Stimulated activated CD4-positive, alpha-beta T cell treated with anti-CD3 and anti-CD28 coated beads, Interleukin-15, amount 100 ng/mL, for 1 hour (primary cell): ENCODE measurements at places on chromosomes 1 and 21.

- DNase-seq: no peak
Observed at GRCh38 chr1:41813226-41813625, 105.5 kb downstream of the HIVEP3 start.

DNA sequence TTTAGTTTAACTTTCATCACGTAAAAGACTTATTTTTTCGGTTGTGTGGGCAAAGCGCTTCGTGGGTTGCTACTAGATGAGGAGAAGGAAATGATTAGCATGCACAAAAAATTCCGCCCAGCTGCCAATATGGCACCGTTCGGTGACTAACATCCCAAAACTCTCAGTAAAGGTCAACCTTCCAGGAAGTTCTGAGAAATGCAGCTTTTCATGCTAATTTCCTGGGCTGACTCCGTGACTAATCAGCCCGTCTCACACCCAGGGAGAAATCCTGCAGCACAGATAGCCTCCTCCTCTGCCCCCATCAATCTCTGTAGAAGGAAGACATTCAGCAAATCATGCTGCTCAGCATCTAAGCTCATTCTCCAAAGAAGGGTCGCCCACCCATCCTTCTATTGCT, 34.1 kb downstream of the TMCO4 start:
- DNase-seq: no peak

DNA sequence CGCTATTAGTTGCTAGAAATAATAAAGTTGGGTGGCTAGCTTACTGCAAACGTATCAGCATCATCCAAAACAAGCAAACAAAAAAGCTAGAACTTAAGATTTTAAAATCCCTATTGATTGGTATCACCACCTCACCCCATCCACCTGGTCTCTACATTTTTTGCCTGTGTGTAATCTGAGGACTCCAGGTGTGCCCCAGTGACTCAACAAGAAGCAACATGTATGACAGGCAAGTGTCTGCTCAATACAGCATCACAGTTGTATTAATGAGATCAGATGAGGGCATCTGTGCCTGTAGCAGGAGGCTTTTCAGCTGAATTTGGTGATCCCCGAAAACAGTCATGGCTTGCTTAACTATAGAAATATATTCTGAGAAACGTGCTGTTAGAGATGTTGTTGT, 14.6 kb upstream of the PAPPA2 start:
- no peak for DNase-seq

DNA sequence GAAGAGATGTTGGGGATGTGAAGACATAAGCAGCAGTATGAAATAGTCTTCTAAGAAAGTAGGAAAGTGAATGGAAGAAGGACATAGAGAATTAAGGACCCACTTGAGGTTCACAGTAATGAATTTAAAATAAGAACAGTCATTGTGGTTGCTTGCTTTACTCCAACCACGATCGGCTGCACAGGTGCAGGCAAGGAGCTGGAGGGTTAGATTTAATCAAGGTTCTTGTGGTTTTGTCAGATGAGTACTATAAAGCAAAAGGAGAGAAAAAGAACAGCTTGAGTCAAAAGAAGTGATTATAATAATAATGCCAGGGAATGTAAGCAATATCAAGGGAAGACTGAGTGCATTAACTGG, 46.1 kb upstream of the RBM34 start:
- DNase-seq: no peak

DNA sequence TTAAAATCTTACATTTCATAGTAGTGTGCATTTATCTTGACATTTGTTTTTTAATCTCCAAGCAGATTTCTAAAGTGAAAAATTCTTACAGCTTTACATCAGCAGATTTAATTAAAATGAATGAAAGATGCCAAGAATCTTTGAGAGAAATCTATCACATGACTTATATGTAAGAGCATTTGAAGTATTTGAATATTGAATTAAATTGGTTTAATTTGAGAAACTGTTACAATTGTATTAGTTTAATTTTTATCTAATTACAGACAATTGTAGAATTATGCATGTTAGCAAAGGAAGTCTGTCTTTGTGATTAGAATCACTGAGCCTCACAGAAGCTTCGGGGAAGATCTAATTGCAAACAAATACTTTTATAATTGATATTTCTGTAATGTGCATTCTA, 52.2 kb downstream of the ASB17 start:
- no peak for DNase-seq

GRCh38 chr1:201108614-201109013, 3.6 kb downstream of the CACNA1S start:
- no peak for DNase-seq

DNA sequence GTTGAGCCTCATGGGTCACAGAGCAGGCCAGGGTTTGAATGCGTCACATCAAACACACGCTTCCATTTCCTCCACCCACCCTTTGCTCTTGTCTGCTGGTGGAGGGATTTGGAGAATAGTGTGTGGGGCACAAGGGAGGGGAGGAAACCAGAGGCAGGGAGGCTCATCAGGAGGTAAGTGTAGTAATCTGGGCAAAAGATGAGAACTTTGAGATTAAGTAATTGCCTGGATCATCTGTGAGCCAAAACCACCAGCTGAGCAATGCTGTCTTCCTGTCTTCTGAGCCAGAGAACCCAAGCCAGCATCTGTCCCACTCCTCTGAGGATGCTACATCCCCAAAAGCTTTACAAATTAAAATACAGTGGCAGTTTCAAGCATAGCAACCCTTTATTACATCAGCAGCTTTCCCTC, 45.2 kb downstream of the C8B start:
- DNase-seq: no peak

- DNase-seq: no peak
Observed at GRCh38 chr1:47478090-47478489, 40.2 kb downstream of the FOXD2 start.

- no peak for DNase-seq
Observed at GRCh38 chr1:205775717-205776056, 405 bp upstream of the RAB29 start.

DNA sequence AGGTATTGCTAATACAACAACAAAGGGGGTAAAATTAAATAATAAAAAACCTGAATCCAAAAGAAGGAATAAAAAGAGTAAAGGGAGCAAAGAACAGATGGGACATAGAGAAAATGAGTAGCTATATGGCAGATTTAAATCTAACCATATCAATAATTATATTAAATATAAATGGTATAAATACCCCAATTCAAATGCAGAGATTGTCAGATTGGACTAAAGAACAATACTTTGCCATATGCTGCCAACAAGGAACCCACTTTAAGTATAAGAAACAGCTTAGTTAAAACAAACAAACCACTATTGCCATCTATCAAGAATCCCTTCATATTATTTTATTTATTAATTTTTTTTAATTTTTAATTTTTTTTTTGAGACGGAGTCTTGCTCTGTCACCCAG, 86.8 kb downstream of the MT1HL1 start:
- DNase-seq: no peak

DNA sequence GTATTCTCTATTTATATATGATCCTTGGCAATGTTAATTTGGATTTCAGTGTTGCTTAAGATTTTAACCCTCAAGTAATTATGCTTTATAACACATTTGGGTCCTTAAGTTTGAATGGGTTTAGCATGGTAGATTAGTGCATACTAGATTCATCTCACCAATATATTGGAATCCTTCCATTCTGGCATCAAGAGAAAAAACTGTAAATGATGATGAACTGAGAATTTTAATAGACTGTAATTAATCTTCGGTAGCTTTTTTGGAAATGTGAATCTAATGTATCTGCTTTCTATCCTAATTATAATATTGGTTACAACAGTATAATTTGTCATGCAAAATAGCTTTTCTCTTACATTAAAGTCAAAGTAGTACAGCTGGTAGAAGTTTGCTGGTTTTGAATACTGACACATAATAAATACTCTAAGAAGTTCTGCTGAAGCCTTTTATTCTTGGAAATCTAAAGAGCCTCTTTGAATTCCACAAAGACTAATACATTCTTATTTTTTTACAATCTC, 279.8 kb downstream of the AMY1C start:
- no peak for DNase-seq

GRCh38 chr1:82778612-82779011, 977.9 kb downstream of the ADGRL2 start:
- no peak for DNase-seq

- no peak for DNase-seq
Observed at GRCh38 chr1:36497207-36497606, 14.5 kb upstream of the CSF3R start.

GRCh38 chr1:198174297-198174696, 17.5 kb downstream of the NEK7 start:
- DNase-seq: no peak

DNA sequence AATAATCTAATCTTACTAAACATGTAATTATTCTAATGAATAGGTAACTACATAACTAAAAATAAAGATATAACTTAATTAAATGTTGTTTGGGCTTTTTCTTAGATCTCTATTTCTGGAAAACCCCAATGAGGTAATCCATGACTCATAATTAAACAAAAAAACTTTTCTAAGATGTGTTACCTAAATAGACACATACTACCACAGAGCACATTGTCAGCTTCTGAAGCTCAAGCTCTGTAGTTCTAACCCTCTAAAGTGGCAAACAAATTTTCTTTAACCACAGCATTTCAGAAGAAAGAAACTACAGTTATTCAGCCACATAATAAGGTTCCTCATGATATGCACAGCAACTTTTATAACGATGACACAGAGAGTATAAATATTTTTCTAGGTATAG, 4.2 kb downstream of the OR6K3 start:
- DNase-seq: no peak

GRCh38 chr1:168601051-168601450, 24.6 kb downstream of the XCL1 start:
- DNase-seq: no peak

- no peak for DNase-seq
Observed at GRCh38 chr1:71577451-71578131, 496.8 kb upstream of the ZRANB2 start.

DNA sequence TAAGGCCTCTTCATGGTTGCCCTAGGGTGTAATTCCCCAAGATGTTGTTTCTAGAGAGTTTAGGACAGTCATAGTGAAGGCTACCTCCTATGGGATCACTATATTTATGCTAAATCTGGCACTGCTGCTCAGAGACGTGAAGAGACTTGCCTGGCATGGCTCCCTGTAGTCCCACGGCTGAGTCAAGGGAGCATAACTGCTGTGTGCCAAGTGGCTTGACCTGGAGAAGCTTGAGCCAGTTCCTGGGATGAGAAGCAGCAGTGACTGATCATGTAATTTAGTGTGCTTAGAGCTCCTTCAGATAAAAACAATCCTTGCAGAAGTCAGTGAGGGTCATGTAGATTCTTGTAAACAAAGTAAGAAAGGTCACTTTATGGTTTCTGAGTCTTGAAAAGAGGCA, 68.9 kb upstream of the TSPAN2 start:
- no peak for DNase-seq

DNA sequence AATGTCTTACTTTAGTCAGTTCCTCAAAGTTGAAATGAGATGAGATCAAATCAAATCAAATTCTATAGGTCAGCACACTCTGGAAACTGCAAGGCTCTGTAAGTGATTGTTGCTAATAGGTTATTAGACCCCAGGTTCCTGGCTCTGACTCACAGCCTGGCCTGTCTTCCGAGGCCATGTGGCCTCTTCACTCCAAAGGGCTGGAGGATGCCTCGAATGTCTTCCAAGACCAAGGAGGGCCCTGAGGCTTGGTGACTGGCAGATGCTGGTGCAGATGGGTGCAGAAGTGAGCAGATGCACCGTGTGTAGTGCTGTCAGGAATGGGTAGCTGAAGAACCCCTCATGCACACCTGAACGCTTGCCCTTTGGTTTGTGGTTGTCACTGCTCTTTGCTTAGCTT, 113.4 kb downstream of the MAB21L3 start:
- no peak for DNase-seq

DNA sequence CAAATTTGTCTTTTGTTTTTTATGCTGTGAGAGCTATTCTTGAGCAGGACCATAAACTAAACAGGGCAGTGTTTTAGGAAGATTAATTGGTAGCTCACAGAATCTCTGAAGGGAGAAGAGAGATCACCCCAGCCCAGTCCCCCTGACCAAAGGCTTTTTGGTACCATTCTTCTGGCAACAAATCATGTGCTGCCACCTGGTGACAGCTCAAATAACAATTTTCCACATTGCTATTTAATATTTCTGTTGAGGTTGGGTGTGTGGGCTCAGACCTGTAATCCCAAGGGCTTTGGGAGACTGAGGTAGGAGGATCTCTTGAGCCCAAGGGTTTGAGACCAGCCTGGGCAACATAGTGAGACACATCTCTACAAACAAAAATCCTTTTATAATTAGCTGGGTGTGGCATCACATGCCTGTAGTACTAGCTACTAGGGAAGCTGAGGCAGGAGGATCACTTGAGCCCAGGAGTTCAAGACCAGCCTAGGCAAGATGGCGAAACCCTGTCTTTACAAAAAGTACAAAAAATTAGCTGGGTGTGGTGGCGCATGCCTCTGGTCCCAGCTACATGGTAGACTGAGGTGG, 2.2 kb upstream of the TESK2 start:
- DNase-seq: peak; percentile 11

DNA sequence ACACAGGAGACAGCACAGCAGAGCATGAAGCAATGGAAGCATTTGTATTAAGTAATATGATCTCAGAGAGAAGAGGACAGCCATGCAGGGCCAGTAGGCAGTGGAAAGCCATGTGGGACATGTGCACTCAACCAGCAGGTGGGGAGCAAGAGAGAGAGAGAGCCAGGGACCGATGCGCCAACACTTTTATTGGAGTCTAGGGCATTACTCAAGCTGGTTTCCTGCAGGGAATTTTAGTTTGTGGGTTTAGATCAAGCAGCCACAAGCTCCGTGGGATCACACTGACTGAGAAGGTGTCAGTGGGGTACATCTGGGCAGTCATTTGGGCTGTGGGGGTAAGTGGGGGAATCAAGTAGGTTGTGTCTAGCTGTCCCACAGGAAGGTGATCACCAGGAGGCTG, 137.1 kb downstream of the PCBP3 start:
- DNase-seq: no peak

- no peak for DNase-seq
Observed at GRCh38 chr21:38311765-38312164, 55.0 kb downstream of the KCNJ15 start.

DNA sequence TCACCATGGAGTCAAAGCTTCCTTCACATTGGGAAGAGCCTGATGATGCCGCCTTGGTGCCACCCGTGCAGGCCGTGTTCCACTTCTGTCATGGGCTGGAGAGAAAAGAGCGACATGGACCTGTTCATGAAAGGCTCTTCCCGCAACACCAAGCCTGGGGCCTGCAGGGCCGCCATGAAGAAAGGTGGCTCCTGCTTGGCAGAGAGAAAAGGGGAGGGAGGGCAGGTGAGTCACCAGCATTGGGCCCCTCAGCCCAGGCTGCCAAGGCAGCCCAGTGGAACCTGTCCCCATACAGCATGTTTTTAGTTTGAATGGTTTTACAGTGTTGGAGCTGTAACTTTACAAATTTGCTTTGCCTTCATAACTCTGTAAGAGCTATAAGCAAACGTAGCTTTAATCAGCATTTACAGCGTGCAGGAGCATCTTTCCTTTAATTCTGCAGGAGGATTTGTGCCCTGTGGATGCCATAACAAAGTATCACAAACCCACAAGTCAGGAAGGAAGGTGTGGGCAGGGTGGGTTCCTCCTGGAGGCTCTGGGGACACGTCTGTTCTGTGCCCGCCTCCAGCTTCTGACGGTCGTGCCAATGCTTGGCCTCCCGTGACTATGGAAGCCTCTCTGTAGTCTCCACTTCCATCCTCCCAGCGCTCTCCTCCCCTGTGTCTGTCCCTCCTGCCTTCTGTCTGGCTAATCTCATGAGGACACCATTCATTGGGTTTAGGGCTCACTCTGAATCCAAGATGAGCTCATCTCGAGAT, 49.1 kb downstream of the RIPK4 start:
- no peak for DNase-seq
